ENCODE measurements at places on chromosomes 3 and 15. TPM values are rescaled to one million over a fixed set of nuclear protein-coding genes. Genes with fewer than 3 reads are reported as not detected.
A peak's percentile ranks its signal among the peaks of the same experiment; 100 is the strongest.

- DNase-seq, result no peak
Measured at GRCh38 chr3:58041826-58042324, 33.7 kb downstream of the FLNB start.

- DNase-seq, result peak; percentile 52
Measured at GRCh38 chr3:14847613-14848541, 29.1 kb downstream of the FGD5 start.

GRCh38 chr3:196323691-196324090 is 5.7 kb upstream of the DYNLT2B start:
- DNase-seq, result no peak

BOC gene
- total RNA-seq, result 4.2 TPM

- DNase-seq, result no peak
Measured at GRCh38 chr15:67472957-67473356, 48.0 kb upstream of the C15orf61 start.

DNA sequence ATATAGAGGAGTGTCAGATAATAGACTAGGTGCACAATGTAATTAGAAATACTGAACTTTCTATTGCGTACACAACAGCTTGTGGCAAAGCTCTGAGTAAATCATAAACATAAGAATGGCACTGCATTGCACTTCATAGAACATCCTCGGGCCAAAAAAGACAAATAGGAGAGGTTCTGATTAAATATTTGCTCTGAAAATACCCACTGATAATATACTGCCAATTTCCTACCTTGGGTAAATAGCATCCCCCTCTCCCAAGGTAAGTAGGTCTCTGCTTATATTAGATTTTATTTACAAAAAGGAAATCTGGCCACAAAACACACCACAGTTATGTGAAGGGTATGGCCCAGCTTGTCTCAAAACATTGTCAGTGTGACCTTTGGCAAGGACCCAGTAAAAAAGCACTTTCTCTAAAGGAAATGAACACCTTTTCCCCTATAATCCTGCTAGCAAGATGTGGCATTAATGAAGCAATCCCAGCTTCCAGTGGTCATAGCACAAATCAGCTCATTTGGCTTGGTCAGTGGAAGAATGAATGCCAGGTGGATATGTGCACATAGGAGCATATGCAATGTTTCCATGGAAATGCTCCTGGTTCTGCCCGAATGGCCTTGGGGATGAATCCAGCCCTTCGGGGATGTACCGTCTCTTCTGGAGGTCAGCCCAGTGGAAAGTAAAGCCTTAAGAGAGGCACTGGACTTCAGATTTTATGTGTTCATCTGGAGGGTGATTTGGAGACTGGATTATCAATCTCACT is 315.9 kb downstream of the LSAMP start:
- DNase-seq, result no peak

GRCh38 chr15:53808058-53808706 is 48.7 kb upstream of the WDR72 start:
- no peak for DNase-seq

DNA sequence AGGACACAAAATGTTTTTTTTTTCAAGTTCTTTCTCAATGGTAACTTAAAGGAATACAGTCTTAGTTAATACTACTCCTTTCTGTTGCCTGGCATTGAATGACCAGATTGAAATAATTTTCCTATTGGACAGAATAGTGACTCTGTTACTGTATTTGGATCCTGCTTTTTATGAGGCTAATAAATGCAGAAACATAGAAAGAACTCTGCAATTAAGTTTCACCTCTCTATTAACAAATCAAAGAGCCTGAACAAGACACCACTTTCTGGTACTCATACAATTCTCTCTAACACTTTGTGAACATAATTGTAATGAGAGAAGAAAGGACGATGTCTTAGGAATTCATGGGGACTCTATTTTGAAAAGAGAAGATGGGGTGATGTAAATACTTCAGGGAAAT is 308.4 kb upstream of the ROBO2 start:
- DNase-seq, result no peak

STRA6 gene
- total RNA-seq, result 3.5 TPM

GRCh38 chr3:49399461-49399860 is 12.3 kb downstream of the RHOA start:
- peak; percentile 51 for DNase-seq

GRCh38 chr3:13046569-13047274 is 26.5 kb downstream of the IQSEC1 start:
- DNase-seq, result no peak

OGG1 gene
- total RNA-seq, result 17.4 TPM

LSMEM2 gene
- 0.59 TPM for total RNA-seq

GRCh38 chr3:15297608-15298350 is 34.6 kb downstream of the SH3BP5 start:
- DNase-seq, result no peak

DNA sequence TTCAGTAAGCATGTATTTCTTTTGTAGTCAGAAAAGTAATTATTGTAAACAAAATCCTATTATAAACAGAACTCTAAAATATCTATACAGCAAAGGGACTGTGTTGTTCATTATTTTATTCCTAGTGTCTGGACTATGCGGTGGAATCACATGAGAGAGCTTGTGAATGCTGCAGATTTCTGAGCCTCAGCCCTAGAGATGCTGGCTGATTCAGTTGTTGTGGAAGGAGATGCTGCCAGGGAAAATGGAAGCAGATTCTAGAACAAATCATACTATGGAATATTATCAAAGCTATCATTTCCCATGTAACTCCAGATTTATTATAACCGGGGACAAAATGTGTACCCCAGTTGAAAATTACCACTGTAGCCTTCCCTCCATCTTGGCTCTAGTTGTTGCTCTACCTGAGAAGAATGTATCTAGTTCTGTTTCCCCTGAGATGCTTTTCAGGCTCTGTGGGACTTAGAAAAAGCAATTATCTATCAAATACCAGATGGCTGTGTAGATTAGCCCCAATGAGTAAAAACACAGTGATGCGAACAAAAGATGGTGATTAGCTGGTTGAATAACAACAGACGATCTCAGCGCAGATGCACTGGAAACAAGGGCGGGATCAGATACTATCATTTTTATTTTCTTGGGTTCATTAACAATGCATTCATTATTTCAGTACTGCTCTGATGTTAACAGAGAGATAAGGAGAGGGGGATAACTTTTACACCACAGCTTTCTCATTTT is 131.3 kb downstream of the TMEM108 start:
- DNase-seq, result no peak

- DNase-seq, result peak; percentile 66
Measured at GRCh38 chr3:190338717-190339116, 16.5 kb upstream of the CLDN1 start.

GRCh38 chr3:41638381-41638780 is 323.5 kb downstream of the ULK4 start:
- no peak for DNase-seq

MINAR1 gene
- 0.23 TPM for total RNA-seq

- no peak for DNase-seq
Measured at GRCh38 chr15:70923311-70924080, 30.9 kb downstream of the LRRC49 start.

DNA sequence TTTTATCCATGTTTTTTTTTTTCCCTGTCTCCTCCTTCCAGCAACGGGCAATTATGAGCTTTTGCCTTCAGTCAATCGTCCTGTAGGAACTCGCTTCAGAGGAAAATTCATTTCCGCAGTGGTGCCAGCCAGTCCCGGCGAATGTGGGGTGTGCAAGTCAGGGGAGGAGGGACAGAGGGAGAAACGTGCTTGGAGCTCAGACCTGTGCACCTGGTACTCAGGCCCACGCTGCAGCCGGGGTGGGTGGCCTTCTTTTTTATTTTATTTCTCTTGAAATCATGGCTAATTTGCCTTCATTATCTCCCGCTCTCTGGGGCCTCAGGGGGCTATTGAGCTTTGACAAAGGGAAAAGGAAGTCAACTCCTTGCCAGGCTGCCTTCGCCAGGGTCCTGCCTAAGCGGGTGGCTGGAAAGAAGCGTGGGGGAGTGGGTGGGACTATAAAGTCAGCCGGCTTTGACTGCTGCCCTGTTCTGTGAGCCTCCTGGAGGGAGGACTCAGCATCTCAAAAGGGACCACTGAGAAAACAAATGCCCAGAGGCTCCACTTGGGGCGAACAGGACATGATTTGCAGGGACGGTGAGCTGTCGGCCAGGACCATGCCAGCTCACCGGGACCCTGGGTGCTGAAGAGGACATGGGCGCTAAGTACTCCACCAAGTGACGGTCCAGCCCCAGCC is 5.5 kb downstream of the GRIP2 start:
- DNase-seq, result no peak

GRCh38 chr15:101187820-101188636 is 63.8 kb downstream of the CHSY1 start:
- DNase-seq, result no peak

SEMA3F gene
- 26.3 TPM for total RNA-seq

CCR8 gene
- not detected for total RNA-seq

DNA sequence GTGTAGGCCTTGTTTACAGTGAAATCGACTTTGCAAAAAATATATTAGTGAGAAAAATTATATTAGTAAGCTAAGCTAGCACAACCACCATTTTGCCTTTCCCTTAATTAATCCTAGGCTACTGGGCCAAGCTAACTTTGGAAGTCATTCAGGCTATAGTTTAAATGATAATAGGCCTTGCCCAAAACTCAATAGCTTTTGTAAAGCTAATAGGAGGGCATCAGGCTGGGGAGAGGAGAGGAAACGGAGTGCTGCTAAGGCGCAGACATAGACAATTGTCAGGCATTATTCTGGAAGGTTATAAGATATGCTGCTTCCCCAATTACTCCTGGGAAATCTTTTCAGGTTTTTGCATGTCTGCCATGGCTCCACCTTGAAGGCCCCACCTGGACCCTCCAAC is 1286.0 kb downstream of the NSUN3 start:
- DNase-seq, result no peak

Measured in upper lobe of left lung (tissue), 6 donors.